Activated naive CD8-positive, alpha-beta T cell treated with anti-CD3 and anti-CD28 coated beads, Interleukin-2, amount 50 U/mL, for 16 hours (primary cell): ENCODE measurements at places on chromosomes 6 and 20.

DNA sequence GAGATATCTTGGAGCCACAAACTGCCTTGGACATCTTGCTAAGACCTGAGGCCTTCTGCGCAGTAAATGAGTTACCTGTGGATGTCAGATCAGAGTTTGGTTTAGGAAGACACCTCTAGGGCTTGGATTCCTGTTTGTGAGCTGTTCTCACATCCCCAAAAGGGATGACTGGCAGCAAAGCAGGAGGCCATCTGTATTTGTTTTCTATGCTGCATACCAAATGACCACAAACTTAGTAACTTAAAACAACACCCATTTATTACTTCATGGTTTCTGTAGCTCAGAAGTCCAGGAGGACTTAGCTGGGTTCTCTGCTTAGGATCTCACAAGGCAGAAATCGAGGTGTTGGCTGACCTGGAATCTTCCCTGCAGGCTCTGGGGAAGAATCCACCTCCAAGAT lies 116.7 kb downstream of the UNC5CL start:
- DNase-seq = no peak

GRCh38 chr6:148460876-148461646 lies 118.4 kb downstream of the SASH1 start:
- no peak for DNase-seq

DNA sequence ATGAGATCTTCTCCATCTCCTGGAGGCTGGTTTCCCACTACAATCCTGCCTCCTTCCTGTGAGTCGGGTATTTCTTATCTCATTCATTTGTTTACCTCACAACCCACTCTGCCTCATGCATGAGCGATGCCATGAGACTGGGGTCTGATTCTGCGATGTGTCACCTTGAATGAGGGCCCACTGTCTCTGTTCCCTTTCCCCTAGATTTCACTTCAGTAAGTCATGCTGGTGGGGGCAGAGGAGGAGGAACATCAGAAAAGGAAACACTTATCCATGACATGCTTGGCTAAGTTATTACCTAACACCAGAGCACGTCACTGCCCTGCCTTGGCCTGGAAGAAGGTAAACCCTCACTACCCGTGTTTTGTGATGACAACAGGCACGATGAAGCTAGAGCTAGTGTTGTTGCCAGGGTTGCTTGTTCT lies 337.4 kb upstream of the PRDM1 start:
- no peak for DNase-seq

DNA sequence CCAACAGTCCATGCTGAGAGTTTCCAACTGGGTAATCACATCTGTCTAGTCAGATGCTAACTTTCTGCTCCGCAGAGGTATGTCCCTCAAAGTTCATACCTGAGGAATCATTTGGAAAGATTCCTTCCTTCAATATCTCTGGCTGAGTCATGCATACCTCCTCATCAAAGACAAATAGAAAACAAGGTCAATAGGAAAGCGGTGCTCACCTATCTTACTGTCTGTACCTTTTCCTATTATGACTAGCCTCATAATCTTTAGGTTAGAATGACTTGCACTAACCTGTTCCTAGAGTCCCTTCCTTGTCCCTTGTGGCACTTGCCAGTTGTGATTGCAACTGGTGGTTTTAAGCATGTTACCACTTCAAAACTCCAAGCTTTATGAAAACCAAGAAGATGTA lies 78.2 kb upstream of the PTPRK start:
- DNase-seq = no peak

DNA sequence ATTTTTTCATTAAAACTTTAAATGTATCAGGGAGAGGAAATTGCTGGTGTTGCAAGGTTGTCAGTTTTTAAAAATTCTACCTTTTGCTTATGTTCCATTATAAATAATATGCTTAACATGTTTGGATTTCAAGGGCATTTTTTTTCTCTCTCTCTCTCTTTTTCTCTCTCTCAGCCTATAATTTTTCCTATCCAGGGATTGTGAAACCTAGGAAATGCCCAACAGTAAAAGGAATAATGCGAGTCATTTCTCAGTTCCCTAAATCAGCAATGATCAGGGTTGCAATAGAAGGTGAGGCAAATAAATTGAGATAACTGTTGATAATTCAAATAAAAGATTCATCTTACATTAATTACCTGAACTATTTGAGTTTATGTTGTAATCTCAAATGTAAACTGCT lies 53.2 kb upstream of the IFNGR1 start:
- DNase-seq = no peak
